Brain microvascular endothelial cell (primary cell): ENCODE measurements at places on chromosomes 5 and 9.
A peak's percentile ranks its signal among the peaks of the same experiment; 100 is the strongest.

- no peak for DNase-seq
Observed at GRCh38 chr5:169088028-169088725, 212.8 kb downstream of the SLIT3 start.

- no peak for DNase-seq
Observed at GRCh38 chr9:117073071-117073470, 341.8 kb downstream of the ASTN2 start.

DNA sequence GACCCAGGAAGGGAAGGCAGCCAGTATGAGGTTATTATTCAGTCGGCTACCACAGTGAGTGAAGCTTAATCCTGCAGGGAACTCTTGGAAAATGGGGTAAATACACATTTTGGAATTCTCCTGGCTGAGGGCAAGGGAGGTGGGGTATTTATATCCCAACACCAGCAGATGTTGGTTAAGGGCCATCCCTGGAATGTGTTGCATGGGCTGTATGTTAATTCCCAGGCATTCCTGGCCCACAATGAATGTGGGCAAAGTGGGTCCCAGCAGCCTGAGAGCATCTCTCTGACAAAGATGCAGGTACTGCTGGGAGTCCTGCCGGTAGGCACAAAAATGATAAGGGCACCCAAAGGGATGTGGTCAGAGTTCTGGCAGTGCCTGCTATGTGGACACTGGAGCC, 2.9 kb upstream of the GPRIN1 start:
- no peak for DNase-seq

GRCh38 chr9:123660691-123661466, 269.0 kb downstream of the DENND1A start:
- DNase-seq: no peak

GRCh38 chr9:91075279-91075678, 273.7 kb downstream of the SYK start:
- peak; percentile 30 for DNase-seq

DNA sequence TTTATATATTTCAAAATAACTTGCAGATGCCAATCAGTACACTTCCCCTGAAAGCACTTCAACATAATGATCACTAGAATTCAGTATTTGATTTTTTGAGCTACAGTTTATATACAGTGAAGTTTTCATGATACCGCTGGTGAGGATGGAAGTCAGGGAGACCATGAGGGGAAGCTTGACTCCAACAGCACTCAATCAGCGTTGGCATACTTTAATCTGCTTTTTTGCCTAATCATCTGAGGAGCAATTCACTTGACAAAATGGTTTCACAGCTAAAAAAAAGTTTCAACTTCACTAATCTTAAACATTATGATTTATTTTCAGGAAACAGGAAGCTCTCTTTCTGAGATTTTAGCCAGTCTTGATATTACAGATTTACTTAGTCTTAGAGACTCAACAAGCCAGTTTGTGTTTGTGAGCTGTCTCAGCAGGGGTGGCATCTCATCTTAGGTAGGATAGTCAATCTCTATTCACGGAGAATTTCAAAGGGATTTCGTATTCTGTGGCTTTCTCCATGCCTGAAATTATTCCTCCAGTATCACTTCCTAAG, 111.4 kb upstream of the ARRDC3 start:
- no peak for DNase-seq

GRCh38 chr5:181246276-181247049, 2.8 kb upstream of the RACK1 start:
- peak; percentile 80 for DNase-seq

DNA sequence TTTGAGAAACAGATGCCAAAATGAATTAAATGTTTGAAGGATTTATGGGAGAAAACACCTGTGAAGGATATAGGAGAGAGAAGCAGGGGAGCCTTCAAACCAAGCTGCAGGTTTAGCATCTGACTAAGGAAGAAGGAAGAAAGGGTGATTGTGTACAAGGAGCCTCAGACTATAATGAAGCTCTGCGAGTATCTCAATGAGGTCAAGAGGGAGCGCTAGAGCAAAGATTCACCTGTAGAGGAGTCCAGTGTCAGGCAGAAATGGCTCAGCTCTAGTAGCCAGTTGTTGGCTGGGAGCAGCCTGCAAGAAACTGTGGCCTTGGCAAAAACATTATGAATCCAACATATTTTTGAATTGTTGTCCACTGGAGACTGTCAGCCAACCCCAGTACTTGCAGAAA, 20.0 kb upstream of the GHR start:
- DNase-seq: no peak

- DNase-seq: no peak
Observed at GRCh38 chr9:123438321-123438720, 82.3 kb downstream of the CRB2 start.

DNA sequence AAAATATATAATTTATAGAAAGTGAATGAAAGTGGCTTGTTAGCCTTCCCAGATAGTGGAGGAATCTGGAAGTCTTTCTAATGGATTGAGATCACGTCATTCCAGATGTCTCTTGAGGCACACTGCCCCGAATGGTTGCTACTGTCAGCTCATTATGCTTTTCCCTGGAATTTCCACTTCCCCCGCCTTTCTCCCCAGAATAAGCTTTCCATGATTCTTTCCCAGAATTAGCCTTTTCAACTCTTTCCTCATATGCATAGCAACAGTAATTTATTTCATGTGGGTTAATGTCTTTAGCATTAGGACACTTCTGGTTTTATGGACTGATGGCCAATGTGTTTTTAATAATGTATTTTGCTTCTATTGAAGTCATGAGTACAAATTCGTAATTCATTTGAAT, 81.5 kb downstream of the PALM2AKAP2 start:
- no peak for DNase-seq

GRCh38 chr5:51731421-51732029, 348.3 kb downstream of the ISL1 start:
- no peak for DNase-seq

GRCh38 chr5:77644371-77645157, 6.1 kb upstream of the OTP start:
- DNase-seq: no peak

DNA sequence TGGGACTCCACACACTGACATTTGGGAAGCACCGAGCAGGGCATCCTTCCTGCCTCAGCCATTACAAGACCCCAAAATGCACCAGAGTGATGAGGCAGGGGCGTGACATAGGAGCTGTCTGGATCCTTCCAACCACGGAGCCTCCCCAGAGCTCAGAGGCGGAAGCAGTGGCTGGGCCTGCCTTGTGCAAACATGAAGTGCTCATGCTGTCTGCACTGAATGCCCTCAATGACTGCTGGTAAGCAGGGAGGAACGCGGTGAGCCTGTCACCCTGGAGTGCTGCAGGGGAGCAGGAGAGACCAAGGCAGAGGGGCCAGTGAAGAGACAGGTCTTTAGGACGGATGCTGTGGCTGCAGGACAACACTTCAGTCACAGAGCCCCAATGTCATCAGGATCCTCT, 60.2 kb upstream of the HRH2 start:
- DNase-seq: no peak

GRCh38 chr5:55471468-55471867, 63.3 kb downstream of the PLPP1 start:
- DNase-seq: no peak

DNA sequence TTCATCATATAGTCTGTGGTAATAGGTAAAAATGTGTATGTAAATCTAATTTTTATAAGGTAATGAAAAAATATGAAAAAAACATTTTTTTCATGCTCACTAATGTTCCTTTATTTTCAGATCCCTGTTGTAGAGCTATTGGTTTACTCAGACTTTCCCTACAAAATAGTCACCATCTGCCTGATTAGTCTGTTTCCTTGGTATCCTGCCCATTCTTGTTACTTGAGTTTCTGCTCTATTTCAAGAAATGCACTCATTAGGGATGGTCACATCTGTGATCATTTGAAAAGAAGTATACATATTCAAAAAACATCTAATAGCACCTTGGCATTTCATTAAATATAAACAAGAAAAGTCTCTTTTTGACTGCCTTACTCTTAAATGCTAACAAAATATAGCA, 21.6 kb upstream of the RASA1 start:
- DNase-seq: no peak

DNA sequence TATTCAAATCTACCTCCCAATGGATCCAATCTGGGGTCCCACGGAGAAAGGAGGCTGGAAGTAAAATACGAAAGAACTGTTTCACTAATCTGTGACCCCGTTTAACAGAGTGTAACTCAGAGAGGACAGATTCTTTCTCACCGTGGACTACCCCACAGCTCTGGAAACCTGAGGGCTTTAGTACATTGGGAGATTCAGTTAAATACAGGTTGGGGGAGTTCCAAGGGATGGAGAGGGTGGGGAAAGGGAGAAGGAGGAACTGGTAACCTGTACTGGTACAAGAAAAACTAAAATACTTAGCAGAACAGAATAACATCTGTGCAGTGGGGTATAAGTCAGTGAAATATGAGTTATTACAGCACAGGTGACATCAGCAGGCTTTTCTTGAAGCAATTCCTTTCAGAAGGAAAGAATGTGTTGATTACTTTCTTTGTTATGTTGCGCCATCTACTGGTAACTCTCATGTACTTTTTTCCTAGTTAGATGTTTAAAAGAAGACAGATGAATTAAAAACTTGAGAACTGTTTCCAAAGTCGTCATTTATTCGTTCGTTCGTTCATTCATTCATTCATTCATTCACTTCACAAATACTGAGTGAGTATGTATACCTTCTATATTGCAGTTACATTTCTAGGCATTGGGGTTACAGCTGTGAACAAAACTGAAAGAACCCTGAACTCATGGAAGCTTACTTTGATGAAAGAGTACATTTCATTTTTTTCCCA, 30.0 kb upstream of the STOM start:
- DNase-seq: peak; percentile 53

DNA sequence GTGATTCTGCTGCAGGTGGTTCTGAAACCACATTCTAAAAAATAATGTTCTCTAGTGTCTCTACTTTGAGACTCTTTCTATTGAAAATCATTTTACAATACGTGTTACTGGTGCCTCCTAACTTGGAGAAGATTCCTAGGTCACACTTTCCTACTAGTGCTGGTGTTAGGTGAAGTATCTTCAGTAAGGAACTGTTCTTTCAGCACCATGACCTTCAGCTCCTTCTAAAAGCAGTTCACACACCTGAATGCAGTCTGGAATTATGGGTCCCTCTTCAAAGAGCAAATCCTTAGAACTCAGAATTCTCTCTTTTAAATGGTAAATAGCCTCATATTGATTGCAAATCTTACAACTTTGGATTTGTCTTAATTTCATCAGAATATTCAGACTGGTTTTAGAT, 10.6 kb upstream of the DPYSL3 start:
- no peak for DNase-seq

GRCh38 chr5:89728750-89729149, 680.8 kb downstream of the CETN3 start:
- DNase-seq: peak; percentile 12

DNA sequence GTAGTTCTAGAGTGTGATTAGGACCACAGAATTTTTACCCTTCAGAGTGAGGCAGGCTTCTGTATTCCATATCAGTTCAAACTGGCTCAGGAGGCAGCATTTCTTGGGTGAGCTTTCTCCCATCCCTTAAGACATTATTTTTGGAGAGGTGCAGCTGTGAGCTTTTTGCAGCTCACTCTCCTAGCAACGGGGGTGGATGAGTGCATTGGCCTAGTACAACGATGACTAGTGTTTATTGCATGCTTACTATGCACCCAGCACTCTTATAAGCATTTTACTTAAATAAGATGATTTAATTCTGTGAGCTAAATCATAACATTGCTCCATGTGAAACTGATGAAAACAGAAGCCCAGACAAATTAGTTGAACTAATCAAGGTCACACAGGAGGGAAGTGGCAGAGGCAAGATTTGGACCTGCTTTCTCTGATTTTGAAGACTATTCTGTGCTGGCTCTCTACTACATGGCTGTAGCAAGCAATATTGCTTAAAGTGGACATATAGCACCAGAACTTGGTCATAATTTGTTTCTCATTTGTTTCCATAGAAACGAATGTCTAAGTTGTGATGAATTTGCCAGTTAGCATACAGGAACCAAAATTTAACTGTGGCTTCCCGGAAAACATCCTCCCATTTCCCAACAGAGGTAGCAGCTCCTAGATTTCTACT, 372.1 kb upstream of the RIOK2 start:
- DNase-seq: peak; percentile 41

DNA sequence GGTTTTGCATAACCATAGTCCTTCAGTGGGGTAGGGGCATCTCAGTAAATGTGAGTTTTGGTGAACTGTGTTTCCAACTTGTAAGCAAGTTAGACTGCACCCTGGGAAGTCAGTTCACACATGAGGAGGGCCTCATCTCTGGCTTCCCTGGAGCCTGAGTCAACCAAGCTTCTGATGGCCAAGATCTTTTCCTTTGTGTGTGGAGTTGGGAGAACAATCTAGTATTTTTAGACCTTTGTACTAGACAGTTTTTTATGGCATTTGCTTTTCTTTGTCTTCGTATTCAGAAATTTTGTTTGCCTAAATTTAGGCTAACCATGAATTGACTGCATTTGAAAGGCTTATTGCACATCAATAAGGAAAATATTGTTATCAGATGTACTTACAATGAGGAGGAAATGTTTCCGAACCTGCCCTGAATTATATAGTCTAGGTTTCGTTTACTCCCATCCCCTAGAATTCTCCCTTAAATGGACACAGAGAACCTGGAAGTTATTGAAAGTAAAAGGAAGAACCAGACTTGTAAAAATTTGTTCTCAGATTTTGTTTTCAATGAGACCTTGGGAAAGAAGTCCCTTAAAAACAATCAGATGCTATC, 204.6 kb downstream of the AOPEP start:
- DNase-seq: no peak

- DNase-seq: no peak
Observed at GRCh38 chr5:9009931-9010651, 535.8 kb downstream of the SEMA5A start.

GRCh38 chr5:59342181-59342580, 551.3 kb downstream of the PDE4D start:
- DNase-seq: peak; percentile 42

DNA sequence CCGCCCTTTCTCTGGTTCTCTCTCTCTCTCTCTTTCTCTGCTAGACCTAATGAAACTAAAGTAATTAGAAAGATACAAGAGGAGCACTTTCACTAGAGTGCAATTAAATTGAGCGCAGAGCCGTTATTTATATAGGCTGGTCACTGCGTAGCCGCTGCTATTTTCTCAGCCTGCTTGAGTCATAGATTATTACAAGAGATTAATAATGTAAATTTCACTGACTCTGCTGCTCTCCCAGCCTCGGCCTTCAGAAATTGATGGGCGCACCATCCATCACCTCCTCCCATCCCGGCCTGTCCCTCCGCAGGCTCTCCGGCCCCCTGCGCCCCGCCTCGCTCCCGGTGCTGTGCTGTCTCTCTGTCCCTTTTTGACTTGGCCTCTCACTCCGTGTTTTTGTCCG, 268.0 kb upstream of the MVB12B start:
- no peak for DNase-seq

GRCh38 chr5:112742424-112742823, 4.7 kb downstream of the APC start:
- DNase-seq: no peak

DNA sequence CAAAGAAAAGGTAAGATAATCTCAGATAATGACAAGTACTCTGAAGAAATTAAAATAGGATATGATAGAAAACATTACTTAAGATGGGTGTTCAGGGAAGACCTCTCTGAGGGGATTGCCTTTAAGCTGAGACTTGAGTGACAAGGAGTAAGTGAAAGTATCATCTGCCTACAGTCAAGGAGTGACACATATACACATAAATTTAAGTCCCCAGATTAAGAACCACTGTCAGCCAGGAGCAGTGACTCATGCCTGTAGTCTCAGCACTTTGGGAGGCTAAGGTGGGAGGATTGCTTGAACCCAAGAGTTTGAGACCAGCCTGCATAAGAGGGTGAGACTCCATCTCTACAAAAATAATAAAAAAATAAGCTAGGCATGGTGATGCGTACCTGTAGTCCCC, 19.7 kb upstream of the ANKHD1 start:
- no peak for DNase-seq
